Aorta (tissue), 5 donors: ENCODE measurements at places on chromosomes 3 and 15. TPM values are rescaled to one million over a fixed set of nuclear protein-coding genes. Genes with fewer than 3 reads are reported as not detected.

GRCh38 chr3:172159376-172159775 is 120.0 kb downstream of the FNDC3B start:
- no peak for DNase-seq
- peaks cover 1% of the 10 kb centered on the region for H3K4me1 ChIP-seq
- no peak overlapping the region for H3K27ac ChIP-seq
- H3K36me3 ChIP-seq: no peaks in the 10 kb centered on the region
- no peaks in the 10 kb centered on the region for H3K27me3 ChIP-seq
- H3K4me3 ChIP-seq: no peak overlapping the region

ATP8B4 gene
- total RNA-seq: 19.1 TPM

- no peaks in the 10 kb centered on the region for H3K4me1 ChIP-seq
- no peak overlapping the region for H3K27ac ChIP-seq
- DNase-seq: no peak
- no peak overlapping the region for H3K4me3 ChIP-seq
Observed at GRCh38 chr15:101052681-101053121, 133.5 kb downstream of the LRRK1 start.

NXPE3 gene
- 26.2 TPM for total RNA-seq

GRCh38 chr3:177137774-177138705 is 59.2 kb downstream of the TBL1XR1 start:
- DNase-seq: no peak
- H3K4me1 ChIP-seq: peaks cover 4% of the 10 kb centered on the region
- no peaks in the 10 kb centered on the region for H3K36me3 ChIP-seq
- no peak overlapping the region for H3K4me3 ChIP-seq
- no peaks in the 10 kb centered on the region for H3K27me3 ChIP-seq

POLQ gene
- 0.63 TPM for total RNA-seq

DNA sequence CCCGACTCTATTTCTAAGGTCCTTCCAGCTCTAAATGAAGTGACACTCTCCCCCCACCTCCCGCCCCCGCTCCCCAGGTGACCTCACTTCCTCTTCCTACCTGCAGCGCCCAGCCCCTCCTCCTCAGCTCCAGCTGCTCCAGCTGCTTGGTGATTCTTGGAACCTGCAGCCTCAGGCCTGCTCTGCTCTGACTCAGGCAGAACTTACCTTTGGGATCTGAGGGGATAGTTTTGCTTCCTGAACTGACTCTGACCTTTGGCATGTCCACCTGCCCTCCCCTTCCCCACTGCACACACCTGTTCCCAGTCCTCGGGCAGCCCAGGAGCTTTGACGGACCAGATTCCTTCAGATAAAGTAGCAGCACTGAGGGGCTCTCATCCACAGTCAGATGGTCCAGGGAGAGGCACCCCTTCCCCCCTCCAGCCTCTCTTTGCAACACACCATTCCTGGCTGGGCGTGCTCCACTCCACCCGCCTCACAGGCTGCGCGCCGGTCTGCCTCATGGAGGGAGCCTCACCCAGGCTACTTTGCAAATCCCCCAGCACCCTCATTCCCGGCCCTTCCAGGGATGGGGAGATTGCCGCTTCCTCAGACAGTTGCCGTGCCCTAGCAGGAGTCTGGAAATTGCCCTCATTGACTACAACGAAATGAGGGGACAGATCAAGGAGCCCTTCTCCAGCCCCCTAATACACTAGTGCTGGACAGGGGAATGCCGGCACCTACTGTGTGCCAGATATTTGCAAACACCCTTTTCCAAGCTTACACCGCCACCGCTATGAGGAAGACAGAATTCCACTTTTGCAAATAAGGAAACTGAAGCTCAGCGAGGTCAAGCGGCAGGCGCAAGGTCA is 692 bp upstream of the C15orf39 start:
- no peaks in the 10 kb centered on the region for H3K27me3 ChIP-seq
- DNase-seq: peak; percentile 70
- H3K4me1 ChIP-seq: no peaks in the 10 kb centered on the region

- peaks cover 3% of the 10 kb centered on the region for H3K4me1 ChIP-seq
- H3K27ac ChIP-seq: peak overlapping the region; percentile 88
- no peaks in the 10 kb centered on the region for H3K36me3 ChIP-seq
Observed at GRCh38 chr15:92968926-92969651, 69.0 kb downstream of the CHD2 start.

- DNase-seq: no peak
- H3K27me3 ChIP-seq: no peaks in the 10 kb centered on the region
- H3K4me3 ChIP-seq: no peak overlapping the region
- no peaks in the 10 kb centered on the region for H3K4me1 ChIP-seq
- H3K36me3 ChIP-seq: no peaks in the 10 kb centered on the region
Observed at GRCh38 chr3:44077267-44077666, 164.4 kb upstream of the TOPAZ1 start.

DNA sequence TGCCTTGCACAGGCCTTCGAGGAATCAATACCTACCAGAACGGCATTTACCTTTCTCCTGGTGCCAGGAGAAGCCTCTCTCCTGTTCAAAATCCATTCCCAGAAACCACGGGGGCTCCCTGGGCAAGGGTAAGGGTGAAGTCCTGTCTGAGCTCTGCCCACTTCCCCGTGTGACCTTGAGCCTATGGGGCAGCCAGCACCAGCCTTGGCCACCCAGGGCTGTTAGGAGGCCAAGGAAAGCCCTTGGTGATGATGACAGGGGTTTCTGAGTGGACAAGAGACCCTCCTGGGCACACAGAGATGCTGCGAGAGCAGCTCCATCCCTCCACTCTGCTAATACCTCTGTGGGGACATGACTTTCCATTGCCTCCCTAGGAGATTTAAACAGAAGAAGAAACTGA is 5.9 kb downstream of the SCN5A start:
- no peak overlapping the region for H3K4me3 ChIP-seq
- DNase-seq: no peak
- no peak overlapping the region for H3K27ac ChIP-seq
- no peaks in the 10 kb centered on the region for H3K27me3 ChIP-seq
- no peaks in the 10 kb centered on the region for H3K4me1 ChIP-seq

- no peak overlapping the region for H3K4me3 ChIP-seq
- no peaks in the 10 kb centered on the region for H3K4me1 ChIP-seq
- no peaks in the 10 kb centered on the region for H3K36me3 ChIP-seq
- H3K27me3 ChIP-seq: no peaks in the 10 kb centered on the region
- no peak for DNase-seq
- H3K27ac ChIP-seq: no peak overlapping the region
Observed at GRCh38 chr3:190325923-190326322, 3.7 kb upstream of the CLDN1 start.

GRCh38 chr3:72529081-72529480 is 319.2 kb downstream of the SHQ1 start:
- no peak for DNase-seq
- no peaks in the 10 kb centered on the region for H3K27me3 ChIP-seq
- H3K27ac ChIP-seq: no peak overlapping the region

DNA sequence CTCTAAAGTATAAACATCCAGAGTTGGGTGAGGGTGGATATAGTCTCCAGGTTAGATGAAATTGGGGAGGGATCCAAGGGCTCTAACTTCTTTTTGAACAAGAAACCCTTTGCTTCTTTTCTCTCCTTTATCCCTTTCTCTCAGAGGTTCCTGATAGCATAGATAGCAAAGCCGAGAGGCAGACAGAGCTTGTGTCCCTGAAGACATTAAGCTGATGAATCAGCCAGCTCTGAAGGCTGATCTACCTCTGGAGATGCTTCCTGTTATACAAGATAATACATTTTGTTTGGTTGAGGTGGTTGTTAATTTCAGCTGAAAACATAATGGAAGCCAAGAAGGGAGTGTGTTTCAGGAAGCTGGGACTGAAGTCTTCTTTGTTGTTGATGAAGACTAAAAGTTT is 193.2 kb downstream of the PDCD6IP start:
- H3K4me1 ChIP-seq: no peaks in the 10 kb centered on the region
- no peak overlapping the region for H3K4me3 ChIP-seq
- no peaks in the 10 kb centered on the region for H3K36me3 ChIP-seq
- H3K27ac ChIP-seq: no peak overlapping the region
- H3K27me3 ChIP-seq: no peaks in the 10 kb centered on the region

DNA sequence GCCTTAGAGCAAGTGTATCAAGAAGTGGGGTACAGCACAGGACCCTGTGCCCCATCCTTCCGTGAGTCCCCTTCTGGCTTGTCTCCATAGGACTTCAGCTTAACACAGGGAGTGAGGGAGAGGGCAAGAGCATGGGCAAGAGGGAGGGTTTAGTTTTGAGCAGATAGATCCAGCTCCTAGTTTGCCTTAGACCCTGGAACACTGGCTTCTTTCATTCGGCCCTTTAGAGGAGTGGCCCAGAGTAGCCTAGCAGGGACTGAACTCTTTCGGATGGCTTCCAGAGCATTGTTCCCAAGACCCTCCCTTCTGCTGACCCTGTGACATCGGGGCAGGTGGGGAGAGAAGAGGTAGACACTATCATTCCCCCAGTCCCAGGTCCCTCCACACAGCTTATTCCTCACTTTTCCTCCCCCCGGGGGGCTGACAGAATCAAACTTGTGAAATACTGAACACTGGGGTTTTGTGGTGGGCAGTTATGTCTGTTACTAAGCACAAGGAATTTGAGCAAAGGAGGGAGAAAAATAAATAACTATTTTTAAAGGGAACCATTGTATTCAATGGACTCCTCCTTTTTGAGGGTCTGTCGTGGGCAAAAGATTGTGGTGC is 289.6 kb upstream of the C2CD4B start:
- DNase-seq: no peak
- peaks cover 9% of the 10 kb centered on the region for H3K4me1 ChIP-seq
- no peaks in the 10 kb centered on the region for H3K36me3 ChIP-seq
- no peaks in the 10 kb centered on the region for H3K27me3 ChIP-seq
- no peak overlapping the region for H3K4me3 ChIP-seq

DNA sequence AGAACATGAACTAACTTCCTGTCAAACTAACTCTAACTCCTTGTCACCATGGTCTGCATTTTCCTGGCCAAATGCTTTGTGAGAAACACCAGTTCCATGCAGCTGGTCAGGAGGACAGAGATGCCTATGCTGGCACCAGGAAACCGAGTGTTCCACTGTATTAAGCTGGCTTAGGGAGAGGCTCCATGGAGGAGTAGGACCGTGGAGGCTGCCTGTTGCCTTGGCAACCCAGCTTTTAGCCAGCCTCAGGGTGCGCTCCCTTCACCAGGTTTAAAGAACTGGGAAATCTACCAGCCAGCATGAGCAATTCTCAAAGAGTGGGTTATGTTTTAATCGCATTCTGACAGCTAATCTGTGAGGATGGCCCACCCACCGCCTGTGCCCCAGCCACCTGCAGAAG is 394.1 kb downstream of the OCA2 start:
- H3K36me3 ChIP-seq: no peaks in the 10 kb centered on the region
- DNase-seq: no peak
- H3K27me3 ChIP-seq: no peaks in the 10 kb centered on the region
- no peak overlapping the region for H3K27ac ChIP-seq
- no peaks in the 10 kb centered on the region for H3K4me1 ChIP-seq

VPS39 gene
- 89.4 TPM for total RNA-seq

GRCh38 chr15:58732625-58733363 is 16.7 kb downstream of the ADAM10 start:
- H3K36me3 ChIP-seq: no peaks in the 10 kb centered on the region
- H3K4me3 ChIP-seq: no peak overlapping the region
- peaks cover 3% of the 10 kb centered on the region for H3K4me1 ChIP-seq
- H3K27ac ChIP-seq: no peak overlapping the region

GRCh38 chr15:60568301-60568742 is 89.4 kb upstream of the ICE2 start:
- H3K27ac ChIP-seq: no peak overlapping the region
- H3K4me3 ChIP-seq: no peak overlapping the region
- no peak for DNase-seq
- H3K27me3 ChIP-seq: no peaks in the 10 kb centered on the region
- peaks cover 1% of the 10 kb centered on the region for H3K36me3 ChIP-seq
- peaks cover 3% of the 10 kb centered on the region for H3K4me1 ChIP-seq

- no peak overlapping the region for H3K27ac ChIP-seq
- no peak overlapping the region for H3K4me3 ChIP-seq
- no peaks in the 10 kb centered on the region for H3K27me3 ChIP-seq
- no peak for DNase-seq
- H3K36me3 ChIP-seq: no peaks in the 10 kb centered on the region
- H3K4me1 ChIP-seq: no peaks in the 10 kb centered on the region
Observed at GRCh38 chr3:80285388-80285787, 517.6 kb upstream of the ROBO1 start.

DNA sequence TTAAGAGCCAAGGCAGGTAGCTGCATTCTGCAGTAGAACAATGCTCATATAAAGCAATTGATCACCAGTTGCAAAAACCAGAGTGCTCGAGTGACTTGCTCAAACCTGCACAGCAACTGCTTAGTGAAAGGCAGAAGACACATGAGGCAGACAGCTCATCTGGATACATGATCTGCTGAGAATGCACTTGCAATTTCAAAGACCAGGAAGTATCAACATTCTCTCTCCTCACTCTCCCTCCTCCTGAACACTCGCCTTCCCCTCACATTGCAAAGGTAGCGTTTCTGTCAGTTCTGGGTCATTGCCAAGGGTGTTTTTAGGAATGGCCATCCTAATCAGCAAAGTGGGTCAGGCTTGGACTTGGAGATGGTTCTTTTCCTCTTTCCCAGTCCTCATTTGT is 61.0 kb downstream of the BFSP2 start:
- H3K27ac ChIP-seq: no peak overlapping the region
- no peak for DNase-seq
- H3K4me3 ChIP-seq: no peak overlapping the region

- no peaks in the 10 kb centered on the region for H3K4me1 ChIP-seq
- H3K27me3 ChIP-seq: no peaks in the 10 kb centered on the region
- no peak overlapping the region for H3K27ac ChIP-seq
- H3K36me3 ChIP-seq: no peaks in the 10 kb centered on the region
- DNase-seq: no peak
Observed at GRCh38 chr15:49115062-49115461, 40.3 kb downstream of the COPS2 start.

GRCh38 chr3:168870892-168871291 is 775.2 kb upstream of the GOLIM4 start:
- no peaks in the 10 kb centered on the region for H3K4me1 ChIP-seq
- DNase-seq: no peak
- no peaks in the 10 kb centered on the region for H3K36me3 ChIP-seq
- no peak overlapping the region for H3K4me3 ChIP-seq
- H3K27me3 ChIP-seq: no peaks in the 10 kb centered on the region

- H3K27ac ChIP-seq: peak overlapping the region; percentile 22
- H3K4me1 ChIP-seq: no peaks in the 10 kb centered on the region
- DNase-seq: no peak
- no peak overlapping the region for H3K4me3 ChIP-seq
Observed at GRCh38 chr3:172953571-172953970, 187.5 kb downstream of the SPATA16 start.
